T-helper 22 cell (primary cell): ENCODE measurements at places on chromosomes 3 and 15.
A peak's percentile ranks its signal among the peaks of the same experiment; 100 is the strongest.

DNA sequence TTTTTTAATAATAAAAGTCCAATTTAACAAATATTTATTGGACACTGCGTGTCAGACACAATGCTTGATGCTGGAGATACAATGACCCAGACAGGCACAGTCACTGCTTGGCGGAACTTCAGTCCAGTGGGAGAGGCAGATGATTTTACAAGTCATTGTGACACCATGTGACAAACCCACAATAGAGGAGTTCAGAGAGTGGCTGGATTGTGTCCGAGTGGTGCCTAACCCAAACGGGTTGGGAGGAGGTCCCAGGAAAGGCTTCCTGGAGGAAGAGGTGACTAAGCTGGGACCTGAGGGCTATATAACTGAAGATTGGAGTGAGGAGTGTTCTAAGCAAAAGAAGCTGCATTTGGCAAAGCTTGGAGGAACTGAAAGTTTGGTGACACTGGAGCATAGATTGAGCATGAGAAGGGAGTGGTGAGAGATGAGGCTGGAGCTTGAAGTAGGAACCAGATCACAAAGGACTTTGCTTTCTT, 41.4 kb downstream of the CRTC3 start:
- DNase-seq = no peak

- DNase-seq = no peak
Measured at GRCh38 chr3:42085641-42086376, 5.3 kb upstream of the TRAK1 start.

GRCh38 chr3:118527514-118528044, 507.1 kb downstream of the IGSF11 start:
- DNase-seq = no peak

DNA sequence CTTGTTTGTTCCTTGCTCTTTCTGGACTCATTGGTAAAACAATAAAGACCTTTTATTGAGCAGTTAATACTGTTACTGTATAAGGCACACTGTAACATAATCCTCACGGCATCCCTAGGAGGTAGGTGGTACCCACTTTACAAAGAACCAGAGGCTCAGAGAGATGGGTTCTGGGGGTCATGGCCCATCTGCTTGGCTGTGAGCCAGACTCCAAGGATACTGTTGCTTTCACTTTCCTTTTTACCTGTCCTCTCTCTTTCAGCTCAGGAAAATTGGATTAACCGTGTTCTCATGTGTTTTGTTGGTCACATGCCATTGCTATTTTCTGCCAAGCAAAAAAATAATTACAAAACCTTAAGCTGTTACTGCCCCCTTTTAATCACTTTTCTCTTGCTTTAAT, 34.8 kb upstream of the FILIP1L start:
- DNase-seq = no peak

DNA sequence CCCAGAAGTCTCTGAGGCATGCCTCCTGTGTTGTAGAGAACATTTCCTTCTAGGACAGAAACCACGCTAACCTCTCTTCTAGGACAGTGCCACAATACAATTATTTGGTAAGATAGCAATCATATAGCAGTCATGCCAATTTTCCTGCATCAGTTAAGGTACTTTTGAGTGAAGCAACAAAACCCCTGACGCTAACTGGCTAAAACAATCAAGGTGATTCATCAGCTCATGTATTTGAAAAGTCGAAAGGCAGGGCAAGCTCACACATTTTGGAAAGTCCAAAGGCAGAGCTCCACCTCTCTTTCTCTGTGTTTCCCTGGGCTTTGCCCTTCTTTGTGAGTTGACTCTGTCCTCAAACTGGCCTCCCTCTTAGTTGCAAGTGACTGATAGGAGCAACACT, 10.1 kb downstream of the TERC start:
- no peak for DNase-seq

GRCh38 chr15:40307421-40308211, at the start of gene PLCB2:
TSS of gene PLCB2 (minus strand) at chr15:40307935. CDS start at chr15:40307672, 263 bp downstream.
- peak; percentile 47 for DNase-seq

DNA sequence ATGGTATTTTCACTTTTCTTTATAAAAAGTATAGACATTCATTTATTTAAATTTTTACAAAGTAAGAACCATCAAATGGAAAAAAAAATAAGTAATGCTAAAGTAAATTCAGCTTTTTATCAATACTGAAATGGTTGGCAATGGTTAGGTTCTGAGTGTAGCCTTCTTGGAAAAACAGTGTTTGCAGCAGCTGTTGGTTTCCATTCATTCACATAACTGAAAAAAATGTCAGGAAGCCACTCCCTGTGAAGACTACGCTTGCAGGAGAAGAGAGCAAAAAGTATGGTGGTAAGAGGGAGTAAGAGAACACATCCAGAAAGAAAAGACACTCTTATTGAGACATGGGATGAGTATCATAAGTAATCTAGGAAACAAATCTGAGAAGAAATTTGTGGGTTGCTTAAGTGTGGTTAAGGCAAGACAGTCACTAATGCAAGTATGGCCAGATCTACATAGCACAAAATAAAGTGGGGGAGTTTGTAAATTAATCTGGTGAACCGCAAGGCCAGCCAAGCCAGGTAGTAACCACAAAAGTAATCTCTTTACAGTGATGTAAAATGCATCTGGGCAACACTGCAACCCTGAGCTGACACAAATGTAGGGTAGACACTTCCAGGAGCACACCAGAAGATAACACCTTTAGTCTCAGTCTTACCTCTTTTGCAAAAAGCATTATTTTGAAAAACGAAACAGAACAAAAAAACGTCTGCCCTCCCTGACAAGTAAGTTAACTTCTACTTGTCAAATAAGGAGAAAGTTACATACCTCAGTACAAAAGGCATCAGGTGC, 133.7 kb downstream of the IGSF11 start:
- DNase-seq = no peak

DNA sequence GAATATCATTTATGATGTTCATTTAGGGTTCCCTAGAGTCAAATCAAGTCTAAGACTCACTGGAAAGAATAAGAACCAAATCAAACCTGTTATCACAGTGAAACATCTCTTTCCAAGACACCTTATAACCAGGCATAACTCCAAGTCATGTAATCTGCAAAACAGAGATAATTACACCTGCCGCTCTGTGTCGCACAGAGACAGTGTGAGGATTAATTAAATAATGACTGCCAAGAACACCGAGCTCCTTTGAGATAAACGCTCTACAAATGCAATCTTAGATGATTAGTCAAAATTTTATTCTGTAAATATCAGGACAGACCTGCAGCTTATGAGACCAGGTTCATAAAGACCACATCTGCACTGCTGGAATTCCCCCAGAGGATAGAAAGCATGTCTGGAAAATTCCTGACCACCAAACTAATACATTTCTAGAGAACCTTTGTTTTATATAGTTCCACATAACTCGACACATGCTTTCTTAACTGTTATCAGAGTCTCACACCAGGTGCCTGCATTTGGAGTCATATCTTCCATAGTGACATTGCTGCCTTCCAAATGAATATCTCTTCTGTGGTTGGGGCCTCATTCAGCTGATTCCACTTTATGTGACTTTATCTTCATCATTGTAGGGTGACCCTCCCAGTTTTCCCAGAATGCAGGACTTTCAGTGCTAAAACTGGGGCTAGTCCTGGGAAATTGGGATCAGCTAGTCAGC, 252.8 kb downstream of the CD47 start:
- no peak for DNase-seq

- DNase-seq = no peak
Measured at GRCh38 chr3:109702252-109702651, 364.9 kb upstream of the DPPA4 start.
